ENCODE measurements at places on chromosomes 5 and 9.

DNA sequence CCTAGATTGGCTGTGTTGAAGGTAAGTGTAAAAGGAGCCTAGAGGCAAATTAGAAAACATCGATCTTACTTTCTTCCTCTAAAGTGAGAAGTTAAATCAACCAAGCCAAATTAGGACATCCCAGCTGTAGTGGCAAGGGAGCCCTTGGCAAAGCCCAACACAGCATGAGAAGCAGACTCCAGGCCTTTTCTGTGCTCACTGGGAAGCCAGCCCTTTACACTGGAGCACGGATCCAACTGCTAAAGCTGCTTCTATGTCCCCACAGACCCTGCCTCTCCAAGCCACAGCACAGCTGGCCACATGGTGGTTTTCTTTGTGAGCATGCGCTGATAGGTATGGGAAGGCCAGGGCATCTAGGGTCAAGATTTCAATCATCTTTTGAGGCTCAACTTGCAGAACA is 94.1 kb downstream of the APBA1 start:
- DNase-seq, result peak; percentile 35

GRCh38 chr5:51104556-51104955 is 278.7 kb upstream of the ISL1 start:
- DNase-seq, result no peak

GRCh38 chr9:133427658-133428348 is 5.6 kb downstream of the ADAMTS13 start:
- no peak for DNase-seq

- no peak for DNase-seq
These were observed 168.5 kb downstream of the RGS3 start for GRCh38 chr9:113631871-113632665.

- no peak for DNase-seq
These were observed 30.9 kb upstream of the SLC9A3 start for GRCh38 chr5:555058-555623.

DNA sequence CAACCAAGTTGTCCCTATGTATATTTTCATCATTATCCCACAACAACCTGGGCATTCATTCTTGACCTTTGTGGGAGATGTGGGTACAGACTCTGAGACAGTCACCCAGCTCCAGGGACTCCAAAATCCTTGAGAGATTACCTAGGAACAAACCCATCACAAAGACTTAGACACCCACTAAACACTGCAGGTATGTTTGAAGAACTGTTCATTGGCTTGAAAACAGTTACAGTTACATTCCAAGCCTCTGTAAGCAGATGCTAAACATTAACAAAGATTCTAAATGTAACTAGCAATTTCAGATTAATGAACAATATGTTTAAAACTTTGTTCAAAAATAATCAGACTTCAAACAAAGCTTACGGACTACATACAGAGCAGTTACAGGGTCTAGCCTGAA is 24.7 kb downstream of the DEPDC1B start:
- DNase-seq, result no peak

- DNase-seq, result no peak
These were observed 7.7 kb downstream of the AMBP start for GRCh38 chr9:114070188-114071103.

DNA sequence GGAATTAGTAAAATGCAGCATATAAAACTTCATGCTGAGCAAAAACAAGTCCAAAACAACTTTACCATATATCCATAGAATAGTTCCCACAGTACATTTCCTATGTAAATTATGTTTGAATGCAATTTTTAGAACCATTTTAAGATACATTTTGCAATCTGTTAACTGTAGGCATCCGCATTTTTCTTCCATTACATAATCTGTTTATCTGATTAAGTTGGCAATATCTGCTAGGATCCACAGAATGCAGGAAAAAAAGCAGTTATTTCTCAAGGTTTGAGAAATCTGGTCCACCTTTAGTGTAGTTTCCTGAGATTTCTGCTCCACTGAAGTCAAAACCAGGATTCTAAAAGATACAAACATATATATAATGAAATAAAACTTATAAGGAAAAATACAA is 6.2 kb downstream of the NUDCD2 start:
- DNase-seq, result no peak

GRCh38 chr9:105647595-105648349 is 14.5 kb upstream of the TAL2 start:
- no peak for DNase-seq

DNA sequence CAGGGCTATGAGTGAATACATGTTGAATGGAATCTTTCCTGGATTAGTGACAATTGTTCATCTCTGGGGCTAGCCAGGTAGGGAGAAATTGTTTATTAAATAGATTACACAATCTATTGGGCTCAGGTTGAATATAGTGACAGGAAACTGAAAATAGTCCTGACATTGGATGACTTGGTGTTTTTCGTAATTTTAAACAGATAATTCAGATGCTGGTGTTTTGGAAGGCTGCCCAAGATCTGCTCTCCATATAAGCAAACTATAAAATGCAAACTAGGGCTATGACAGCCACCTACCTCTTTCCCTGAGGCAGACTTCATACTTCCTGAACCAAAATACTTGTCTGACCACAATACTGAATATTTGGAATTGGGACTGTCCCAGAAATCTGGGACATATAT is 99.1 kb downstream of the ENC1 start:
- no peak for DNase-seq
